Lung (tissue), 17 donors: ENCODE measurements at places on chromosomes 7 and 10.

DNA sequence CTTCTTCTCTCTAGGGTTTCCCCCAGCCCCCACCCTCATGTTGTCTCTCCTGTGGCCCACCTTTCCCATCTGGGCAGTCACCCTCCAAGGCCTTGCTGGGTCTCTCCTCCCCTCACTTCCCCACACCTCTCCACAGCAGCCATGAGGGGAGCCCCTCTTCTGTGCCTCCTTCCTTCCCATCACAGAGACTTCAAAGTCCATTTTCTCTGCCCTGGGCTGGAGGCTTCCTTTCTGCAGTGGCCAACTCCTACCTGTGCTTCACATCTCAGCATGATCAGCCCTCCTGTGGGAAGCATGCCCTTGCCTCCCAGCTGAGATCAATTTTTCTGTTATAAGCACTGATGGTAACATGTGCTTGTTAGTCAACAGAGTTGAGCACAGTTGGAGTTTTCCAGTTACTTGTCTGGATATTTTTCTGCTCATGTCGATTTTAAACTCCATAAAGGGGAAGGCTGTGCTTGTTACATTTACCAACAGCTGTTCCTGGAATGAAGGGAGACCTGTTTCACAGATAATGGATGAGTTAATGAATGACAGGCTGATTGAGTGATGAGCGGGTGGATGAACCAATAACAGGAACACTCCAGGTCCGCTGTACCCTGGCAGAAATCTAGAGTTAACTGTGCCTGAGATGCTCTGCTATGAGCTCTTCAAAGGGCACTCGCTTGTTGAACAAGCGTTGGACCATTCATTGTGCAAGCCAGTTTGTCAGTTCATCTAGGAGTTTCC, 71.4 kb upstream of the PRSS58 start:
- no peak for DNase-seq

DNA sequence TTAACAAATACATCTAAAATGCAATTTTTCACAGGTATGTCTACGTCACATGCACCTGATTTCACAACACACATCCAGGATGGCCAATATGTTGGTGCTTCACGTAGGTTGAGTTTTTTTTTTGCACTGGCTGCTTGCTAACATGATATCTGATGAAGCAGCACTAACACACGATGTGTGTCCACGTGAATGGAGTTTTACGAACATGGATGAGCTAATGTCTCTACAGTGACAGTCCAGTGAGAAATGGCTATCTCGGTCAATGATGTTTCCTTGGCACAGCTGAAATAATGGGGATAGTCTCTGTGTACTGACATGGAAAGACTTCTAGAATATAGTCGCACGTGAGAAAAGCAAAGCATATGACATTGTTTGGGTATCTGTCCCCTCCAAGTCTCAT, 563.9 kb upstream of the ADARB2 start:
- no peak for DNase-seq

- no peak for DNase-seq
These were observed 27.8 kb downstream of the DIP2C start for GRCh38 chr10:661597-662222.

DNA sequence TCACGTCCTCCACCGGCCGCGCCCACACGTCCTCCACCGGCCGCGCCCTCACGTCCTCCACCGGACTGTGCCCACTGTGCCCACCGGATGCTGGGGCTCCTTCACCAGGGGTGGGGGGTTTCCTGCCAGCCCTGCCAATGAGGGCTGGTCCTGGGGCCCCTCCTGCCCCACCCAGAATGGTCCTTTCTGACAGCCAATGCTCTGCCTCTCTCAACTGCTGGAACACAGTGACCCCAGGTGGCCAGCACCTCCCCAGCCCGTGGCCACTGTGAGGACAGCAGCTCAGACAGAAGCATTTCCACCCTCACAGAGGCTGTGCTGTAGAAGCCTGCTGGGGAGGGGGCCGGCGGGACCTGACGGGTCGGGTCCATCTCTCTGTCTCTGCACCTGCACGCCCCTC, 90.1 kb upstream of the DNAAF5 start:
- DNase-seq, result no peak

GRCh38 chr7:99143853-99144672, at the start of gene SMURF1:
TSS of gene SMURF1 (minus strand) at chr7:99144108. CDS start at chr7:99143780, 328 bp downstream.
- DNase-seq, result peak; percentile 74

- DNase-seq, result no peak
These were observed 27.3 kb downstream of the NAPEPLD start for GRCh38 chr7:103121641-103122040.

GRCh38 chr7:96827701-96828100, 118.1 kb upstream of the SEM1 start:
- DNase-seq, result no peak

DNA sequence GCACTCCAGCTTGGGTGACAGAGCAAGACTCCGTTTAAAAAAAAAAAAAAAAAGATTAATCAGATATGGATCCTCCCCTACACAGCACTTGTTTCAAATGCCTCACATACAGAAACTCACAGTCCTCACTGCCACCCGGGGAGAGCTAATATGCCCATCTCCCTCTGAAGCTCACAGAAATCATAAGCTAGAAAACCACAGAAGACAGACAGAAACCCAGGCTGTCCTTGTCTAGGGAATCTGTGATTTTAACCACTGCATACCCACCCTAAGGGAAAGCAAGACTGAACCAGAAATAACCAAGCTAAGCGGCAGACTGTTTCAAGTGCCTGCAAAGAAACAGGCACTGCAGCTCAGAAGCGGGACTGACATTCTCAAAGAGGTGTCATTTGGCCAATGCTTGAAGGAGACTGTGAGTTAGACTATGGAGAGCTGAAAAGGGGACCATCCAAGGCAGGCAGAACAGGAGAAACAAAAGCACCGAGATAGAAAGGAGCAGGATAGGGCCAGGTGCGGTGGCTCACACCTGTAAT, 37.6 kb downstream of the SLC37A3 start:
- no peak for DNase-seq

DNA sequence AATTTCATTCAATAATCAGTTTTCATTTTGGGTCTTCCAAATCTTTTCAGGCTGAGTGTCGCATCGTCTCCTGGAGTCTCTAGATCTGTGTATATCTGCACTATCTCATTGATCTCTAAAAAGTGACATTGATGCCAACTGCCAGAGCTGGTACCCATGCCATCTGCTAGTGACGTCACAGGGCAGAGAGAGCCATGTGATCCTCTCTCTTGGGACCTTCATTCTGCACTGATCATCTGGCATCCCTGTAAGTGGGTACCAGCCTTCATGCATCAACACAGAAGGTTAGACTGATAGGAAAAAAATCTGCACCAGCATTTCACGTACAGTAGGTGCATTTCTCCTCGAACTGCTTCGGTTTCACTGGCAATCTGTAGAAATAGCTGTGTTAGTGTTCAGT, at the start of gene NEUROD6:
NEUROD6 (minus strand) TSS at position 124 of the 400 bp plus-strand sequence. CDS start 1,458 bp downstream, outside the sequence.
- no peak for DNase-seq

DNA sequence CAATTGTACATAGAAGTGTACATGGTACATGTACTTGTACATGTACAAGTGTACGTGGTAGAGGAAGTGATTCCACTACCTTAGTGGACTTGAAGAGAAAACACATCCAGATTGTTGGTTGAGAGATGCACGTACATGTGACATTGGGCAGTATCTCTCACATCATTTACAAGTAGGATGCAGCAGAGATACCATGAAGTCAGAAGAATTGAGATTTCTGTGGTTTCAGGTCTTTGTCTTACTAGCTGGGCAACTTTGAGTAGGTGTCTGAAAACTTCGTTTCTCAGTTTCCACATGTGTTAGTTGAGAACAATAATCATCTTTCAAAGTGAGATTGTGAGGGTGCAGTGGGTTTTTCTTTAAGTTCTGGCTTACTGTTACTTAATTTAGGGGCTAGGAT, 21.5 kb downstream of the CLDN12 start:
- DNase-seq, result no peak

DNA sequence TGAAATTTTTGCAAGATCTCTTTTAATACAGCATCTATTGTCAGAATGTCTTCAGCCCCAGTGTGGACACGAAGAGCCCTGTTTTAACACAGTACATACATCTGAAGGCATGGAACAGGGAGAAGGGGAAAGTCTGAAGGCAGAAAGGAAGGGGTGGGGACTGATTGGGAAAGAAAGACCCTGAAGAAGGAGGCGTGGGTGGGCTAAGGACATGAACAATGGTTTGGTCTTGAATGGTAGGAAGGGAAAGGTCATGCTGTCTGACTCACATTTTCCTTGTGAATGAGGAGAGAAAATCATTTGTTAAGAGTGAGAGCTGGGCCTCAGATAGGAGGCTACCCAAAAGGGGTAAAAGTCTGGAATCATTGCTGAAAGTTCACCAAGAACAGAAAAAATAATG, 297.1 kb downstream of the GALNT17 start:
- no peak for DNase-seq

- no peak for DNase-seq
These were observed 270.4 kb downstream of the ZMYND11 start for GRCh38 chr10:405648-406047.

- no peak for DNase-seq
These were observed 7.0 kb downstream of the NUDT5 start for GRCh38 chr10:12188656-12189055.

- no peak for DNase-seq
These were observed 33.0 kb downstream of the TPST1 start for GRCh38 chr7:66237906-66238772.

DNA sequence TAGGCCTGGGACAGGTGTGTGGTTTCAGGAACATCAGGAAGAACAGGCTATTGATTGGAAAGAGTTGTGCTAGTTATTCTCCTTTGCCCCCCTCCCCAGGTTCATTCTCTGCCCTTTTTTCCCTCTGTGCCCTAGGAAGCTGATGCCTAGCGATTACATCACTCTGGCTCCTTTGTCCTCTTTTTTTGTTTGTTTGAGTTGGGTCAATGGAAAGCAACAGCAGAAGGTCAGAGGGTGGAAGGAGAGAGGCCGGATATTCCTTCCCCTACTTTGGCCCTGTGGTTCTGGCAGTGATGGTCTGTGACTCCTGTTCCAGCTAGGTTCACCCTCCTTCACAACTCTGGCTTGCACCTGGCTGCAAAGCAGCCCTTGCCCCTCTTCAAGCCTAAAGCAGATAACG, 18.9 kb downstream of the LOXL4 start:
- DNase-seq, result no peak

GRCh38 chr7:135747366-135747765, 1.2 kb downstream of the FAM180A start:
- no peak for DNase-seq

DNA sequence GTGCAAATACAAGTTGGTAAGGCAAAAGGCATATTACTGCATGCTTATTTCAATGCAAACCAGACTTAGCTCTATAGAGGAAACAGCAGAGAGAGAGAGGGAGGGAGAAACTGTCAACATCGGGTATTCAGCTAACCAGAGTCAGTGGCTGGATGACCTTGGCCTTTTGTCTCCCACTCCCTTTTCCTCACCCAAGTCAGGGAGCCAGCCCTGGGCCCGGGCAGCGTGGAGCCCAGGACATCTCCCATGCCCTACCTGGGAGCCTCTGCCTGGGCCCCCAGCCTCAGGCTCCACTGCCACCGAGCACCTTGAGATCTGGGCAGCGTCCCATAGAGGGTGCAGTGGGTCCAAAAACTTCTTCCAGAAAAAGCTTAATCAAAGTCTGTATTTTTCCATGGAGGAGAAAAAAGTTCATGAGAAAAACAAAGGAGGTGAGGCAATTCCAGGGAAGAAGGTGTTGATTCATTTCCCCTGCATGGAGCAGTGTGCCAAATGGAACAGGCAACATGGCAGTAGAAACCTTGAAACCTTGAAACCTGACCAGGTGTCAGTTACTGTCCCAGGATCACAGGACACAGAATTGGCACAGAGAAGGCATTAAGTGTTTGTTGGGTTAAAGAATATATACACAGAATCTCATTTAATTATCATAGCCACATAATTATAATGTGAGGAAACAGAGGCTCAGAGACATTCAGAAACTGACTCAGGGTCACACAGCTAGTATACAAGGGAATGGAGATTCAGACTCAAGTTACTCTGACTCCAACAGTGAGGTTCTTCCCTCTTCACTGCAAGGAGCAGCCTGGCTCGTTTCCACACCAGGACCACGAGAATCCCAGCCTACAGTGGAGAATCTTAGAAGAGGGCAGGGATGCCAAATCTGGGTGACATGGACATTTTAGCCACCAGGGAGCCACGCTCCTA, 5.8 kb upstream of the NCOA4 start:
- DNase-seq, result no peak

- DNase-seq, result peak; percentile 58
These were observed at the start of gene NEURL1 for GRCh38 chr10:103493362-103493915. TSS of gene NEURL1 (plus strand) at chr10:103493705. CDS start at chr10:103494388, 683 bp downstream.

DNA sequence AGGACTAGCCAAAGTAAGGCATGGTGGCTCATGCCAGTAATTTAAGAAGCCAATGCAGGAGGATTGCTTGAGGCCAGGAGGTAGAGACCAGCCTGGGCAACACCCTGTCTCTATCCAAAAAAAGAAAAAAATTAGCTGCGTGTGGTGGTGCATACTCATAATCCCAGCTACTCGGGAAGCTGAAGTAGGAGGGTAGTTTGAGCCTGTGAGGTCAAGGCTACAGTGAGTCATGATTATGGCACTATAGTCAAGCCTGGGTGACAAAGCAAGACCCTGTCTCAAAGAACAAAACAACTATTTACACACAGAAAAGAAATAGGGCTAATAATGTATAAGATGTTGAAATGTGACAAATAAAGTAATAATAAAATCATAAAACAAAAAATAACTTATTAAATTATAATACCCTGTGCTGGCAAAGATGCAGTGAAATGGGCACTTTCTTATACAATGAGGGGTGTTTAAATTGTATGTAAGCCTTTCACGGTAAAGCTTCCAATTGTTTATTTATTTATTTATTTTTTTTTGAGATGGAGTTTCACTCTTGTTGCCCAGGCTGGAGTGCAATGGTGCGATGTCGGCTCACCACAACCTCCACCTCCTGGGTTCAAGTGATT, 175.2 kb downstream of the TPST1 start:
- DNase-seq, result no peak

GRCh38 chr7:66043681-66044497, 31.7 kb upstream of the ASL start:
- peak; percentile 45 for DNase-seq

DNA sequence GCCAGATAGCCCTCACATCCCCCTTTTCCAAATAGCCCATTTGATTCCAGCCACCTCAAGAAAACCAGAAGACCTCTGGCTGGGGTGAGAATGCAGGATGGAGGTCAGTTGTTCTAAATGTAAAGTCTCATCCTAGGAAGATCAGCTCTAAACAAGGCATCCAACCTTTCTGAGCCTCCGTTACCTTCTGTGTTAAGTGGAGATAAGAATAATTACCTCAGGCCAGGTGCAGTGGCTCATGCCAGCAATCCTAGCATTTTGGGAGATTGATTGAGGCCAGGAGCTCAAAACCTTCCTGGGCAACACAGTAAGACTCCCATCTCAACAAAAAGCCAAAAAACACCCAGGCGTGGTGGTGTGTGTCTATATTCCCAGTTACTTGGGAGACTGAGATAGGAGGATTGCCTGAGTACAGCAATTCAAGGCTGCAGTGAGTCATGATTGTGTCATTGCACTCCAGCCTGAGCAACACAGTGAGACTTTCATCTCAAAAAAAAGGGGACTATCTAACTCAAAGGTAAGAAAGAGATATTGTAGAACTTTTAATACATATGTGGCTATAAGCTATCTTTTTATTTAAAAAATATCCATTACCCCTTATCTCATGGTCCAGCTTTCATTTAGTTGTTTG, 43.5 kb downstream of the PRTFDC1 start:
- DNase-seq, result no peak
